T-helper 22 cell (primary cell): ENCODE measurements at places on chromosomes 11 and 22.

DNA sequence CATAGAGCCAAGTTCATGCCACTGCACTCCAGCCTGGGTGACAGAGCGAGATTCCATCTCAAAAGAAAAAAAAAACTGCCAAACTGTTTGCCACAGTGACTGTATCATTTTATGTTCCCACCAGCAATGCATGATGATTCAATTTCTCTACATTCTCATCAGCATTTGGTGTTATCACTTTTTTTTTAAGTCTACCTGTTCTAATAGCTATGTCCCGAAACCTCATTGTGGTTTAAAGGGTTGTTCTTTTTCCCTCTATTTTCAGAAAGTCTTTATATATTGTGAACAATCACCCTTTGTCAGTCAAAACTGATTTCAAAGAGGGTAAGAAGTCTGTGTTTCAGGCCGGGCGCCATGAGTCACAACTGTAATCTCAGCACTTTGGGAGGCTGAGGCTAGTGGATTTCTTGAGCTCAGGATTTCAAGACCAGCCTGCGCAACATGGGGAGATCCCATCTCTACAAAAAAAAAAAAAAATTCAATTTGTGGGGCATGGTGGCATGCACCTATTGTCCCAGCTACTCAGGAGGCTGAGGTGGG lies 14.8 kb upstream of the FAM168A start:
- no peak for DNase-seq

- DNase-seq = no peak
These were observed 48.1 kb upstream of the GRAMD1B start for GRCh38 chr11:123381817-123382554.

DNA sequence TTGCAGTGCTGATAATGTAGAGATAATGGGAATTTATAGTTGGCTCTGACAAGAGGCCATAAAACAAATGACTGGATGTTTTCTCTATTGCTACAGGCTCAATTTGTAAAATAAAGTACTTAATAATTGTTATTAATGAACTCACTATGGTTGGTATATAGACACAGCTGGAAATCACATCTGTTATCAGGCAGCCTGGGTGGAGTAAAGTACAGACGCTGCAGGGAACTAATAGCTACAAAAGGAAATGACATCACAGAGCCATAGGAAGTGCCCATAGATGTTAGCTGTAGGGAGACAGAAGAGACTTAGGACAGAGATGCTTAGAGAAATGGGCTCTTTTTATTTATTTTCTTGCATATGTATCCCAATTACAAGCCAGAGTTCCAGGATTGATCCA lies 81.0 kb upstream of the SNX19 start:
- no peak for DNase-seq

DNA sequence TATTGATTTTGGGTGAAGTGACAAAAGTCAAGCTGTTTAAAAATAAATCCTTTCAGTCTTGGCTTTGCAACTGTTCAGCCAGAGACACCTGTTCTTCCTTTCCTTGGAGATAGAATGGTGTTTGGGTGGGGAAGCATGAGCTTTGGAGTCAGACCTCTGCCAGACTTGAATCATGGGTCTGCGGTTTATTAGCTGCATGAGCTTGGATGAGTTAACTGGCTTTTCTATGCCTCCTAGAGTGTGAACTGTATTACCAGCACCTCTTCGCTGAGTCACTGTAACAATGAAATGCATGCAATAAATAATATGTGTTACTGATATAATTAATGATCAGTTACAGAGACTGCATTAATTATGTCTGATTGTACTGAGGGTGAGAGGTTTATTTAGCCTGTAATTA lies 13.5 kb upstream of the MYEOV start:
- DNase-seq = no peak

DNA sequence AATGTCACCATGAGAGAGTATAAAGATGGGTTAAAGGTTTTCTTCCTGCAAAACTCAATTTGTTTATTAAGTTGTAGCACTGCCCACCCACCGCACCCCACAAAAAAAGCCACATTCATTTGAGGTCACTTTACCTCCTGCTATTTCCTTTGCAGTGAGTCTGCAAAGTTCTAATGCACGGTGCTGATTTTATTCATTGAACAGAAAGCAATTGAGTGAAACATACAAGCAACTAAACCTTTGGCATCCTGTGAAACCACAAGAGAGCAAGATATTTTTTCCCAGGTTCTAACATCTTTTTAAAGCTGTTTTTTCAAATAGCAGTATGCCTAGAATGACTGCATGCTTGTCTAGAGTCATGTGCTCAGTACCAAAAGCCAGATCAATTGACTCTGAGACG lies 39.0 kb downstream of the RRAS2 start:
- DNase-seq = no peak

DNA sequence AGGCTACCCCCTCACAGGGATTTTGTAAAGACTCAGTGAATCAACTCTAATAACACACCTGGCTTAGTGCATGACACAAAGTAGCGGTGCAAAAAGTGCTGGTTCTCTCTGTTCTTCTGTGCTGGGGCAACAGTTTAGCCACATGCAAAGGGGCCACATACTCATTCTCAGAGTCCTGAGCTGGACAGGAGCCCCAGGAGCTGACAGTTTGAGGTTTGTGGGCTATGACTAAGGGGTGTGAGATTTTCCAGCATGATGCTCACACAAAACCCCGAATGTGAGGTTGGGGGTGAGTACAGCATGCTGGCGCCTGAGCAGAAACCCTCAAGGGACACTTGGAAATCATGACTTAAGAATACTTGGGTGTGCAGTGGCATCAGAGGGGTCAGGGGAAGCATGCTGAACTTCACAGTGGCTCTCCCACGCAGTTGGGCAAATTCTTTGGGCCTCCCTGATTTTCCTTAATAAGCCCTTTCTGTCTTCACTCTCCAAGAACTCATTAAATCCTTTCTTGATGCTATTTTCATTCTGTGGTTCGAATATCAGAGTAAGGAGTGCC lies 31.0 kb downstream of the TMPRSS5 start:
- DNase-seq = no peak
